ENCODE measurements at places on chromosomes 7 and 10. TPM values are rescaled to one million over a fixed set of nuclear protein-coding genes. Genes with fewer than 3 reads are reported as not detected.

GRCh38 chr10:103491729-103492364 is 1.7 kb upstream of the NEURL1 start:
- H3K4me1 ChIP-seq: peaks cover 31% of the 10 kb centered on the region
- H3K27me3 ChIP-seq: peaks cover 16% of the 10 kb centered on the region
- no peaks in the 10 kb centered on the region for H3K36me3 ChIP-seq
- DNase-seq: no peak
- H3K27ac ChIP-seq: no peak overlapping the region
- H3K4me3 ChIP-seq: no peak overlapping the region

GRCh38 chr7:122327969-122328368 is 23.4 kb upstream of the FEZF1 start:
- no peak overlapping the region for H3K4me3 ChIP-seq
- no peak for DNase-seq
- no peaks in the 10 kb centered on the region for H3K4me1 ChIP-seq
- H3K36me3 ChIP-seq: no peaks in the 10 kb centered on the region

- H3K36me3 ChIP-seq: peaks cover 5% of the 10 kb centered on the region
- no peak overlapping the region for H3K27ac ChIP-seq
- no peaks in the 10 kb centered on the region for H3K27me3 ChIP-seq
- H3K4me3 ChIP-seq: no peak overlapping the region
- H3K4me1 ChIP-seq: no peaks in the 10 kb centered on the region
Observed at GRCh38 chr10:102267748-102268147, 22.4 kb downstream of the GBF1 start.

DNA sequence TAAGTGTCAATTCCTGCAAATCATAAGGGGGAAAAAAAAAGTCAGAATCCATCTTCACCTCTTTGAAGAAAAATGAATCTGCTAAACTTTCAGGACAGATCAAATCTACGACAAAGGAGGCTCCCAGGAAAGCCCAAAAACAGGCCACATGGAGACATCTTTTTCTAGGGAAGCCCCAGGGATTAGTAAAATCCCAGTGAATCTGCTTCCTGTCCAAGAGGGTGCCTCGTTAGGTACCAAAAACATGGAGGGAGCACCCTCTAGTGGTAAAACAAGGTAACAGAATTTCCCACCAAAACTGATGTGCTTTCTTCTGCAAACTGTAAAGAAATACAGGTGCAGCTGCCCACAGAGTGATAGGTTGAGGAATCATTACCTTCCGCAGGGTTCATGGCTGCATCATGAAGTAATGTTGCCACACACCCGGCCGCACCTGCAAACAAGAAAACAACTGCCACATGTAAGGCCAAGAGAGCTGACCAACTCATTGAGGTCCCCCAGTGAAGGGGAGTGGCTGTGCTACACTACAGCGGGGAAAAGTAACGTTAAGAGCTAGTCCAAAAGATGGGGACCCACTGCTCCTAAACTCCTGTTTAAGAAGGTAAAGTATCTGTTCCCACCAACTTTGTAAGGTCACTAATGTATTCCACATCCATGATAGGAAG is 7.9 kb downstream of the SLC25A28 start:
- DNase-seq: no peak
- H3K36me3 ChIP-seq: peaks cover 11% of the 10 kb centered on the region
- no peak overlapping the region for H3K27ac ChIP-seq
- peaks cover 29% of the 10 kb centered on the region for H3K4me1 ChIP-seq
- no peaks in the 10 kb centered on the region for H3K27me3 ChIP-seq

DNA sequence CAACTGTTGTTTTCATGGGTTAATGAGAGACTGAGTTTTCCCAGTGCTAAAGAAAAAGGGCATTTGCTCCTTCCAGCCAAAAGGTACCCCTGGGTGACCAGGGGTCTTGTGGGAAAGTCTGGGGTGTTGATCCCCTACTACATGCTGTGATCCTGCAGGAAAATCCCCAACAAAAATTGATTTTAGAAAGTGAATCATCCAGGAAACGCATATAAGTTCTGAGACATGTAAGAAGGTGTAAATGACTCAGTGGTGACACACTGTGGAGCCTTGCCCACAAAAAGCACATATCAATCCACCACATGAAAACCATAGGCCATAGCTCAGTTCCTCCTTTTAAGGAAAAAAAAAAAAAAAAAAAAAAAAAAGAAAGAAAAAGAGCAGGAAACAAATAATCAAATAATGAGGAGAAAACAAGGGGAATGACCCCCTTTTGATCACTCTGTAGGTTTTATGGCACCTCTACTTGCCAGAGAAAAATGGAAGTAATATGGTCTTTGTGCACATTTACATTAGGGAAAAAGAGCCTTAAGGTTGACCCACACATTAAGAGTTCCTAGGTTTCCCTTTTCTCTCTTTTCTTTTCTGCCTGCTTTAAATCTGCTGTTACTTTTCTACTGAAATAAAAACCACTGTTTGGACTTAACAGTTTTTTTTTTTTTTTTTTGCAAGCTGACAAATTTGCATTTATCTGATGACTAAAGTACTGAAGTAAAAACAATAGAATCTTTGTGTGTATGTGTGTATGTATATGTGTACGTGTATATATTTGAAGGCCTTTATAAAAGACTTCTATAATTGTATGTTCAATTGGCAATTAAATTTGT is 386.0 kb downstream of the KIF20B start:
- H3K4me3 ChIP-seq: no peak overlapping the region
- H3K27me3 ChIP-seq: no peaks in the 10 kb centered on the region
- H3K4me1 ChIP-seq: no peaks in the 10 kb centered on the region
- H3K27ac ChIP-seq: no peak overlapping the region
- no peak for DNase-seq

DNA sequence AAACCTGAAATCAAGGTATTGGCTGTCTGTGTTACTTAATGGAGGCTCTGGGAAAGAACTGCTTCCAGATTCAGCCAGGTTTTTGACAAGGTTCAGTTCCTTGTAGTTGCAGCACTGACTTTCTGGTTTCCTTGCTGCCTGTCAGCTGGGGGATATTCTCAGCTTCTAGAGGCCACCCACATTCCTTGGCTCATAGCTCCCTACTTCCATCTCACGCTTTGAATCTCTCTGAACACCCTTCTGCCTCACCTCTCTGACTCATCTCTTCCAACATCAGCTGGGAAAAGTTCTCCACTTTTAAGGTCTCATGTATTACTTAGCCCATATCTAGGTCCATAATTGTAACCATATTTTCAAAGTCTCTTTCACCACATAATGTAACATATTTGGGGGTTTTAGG is 22.9 kb upstream of the GPR22 start:
- H3K27me3 ChIP-seq: no peaks in the 10 kb centered on the region
- no peak overlapping the region for H3K27ac ChIP-seq
- no peaks in the 10 kb centered on the region for H3K36me3 ChIP-seq
- no peak overlapping the region for H3K4me3 ChIP-seq
- DNase-seq: no peak

- DNase-seq: peak; percentile 75
- no peak overlapping the region for H3K27ac ChIP-seq
- H3K36me3 ChIP-seq: no peaks in the 10 kb centered on the region
Observed at GRCh38 chr10:46255801-46256747, 30.7 kb upstream of the ANTXRL start.

- H3K4me1 ChIP-seq: peaks cover 64% of the 10 kb centered on the region
- DNase-seq: no peak
- H3K36me3 ChIP-seq: no peaks in the 10 kb centered on the region
- no peak overlapping the region for H3K4me3 ChIP-seq
Observed at GRCh38 chr10:122147663-122148062, 123.4 kb upstream of the BTBD16 start.

- DNase-seq: no peak
- no peak overlapping the region for H3K4me3 ChIP-seq
- no peaks in the 10 kb centered on the region for H3K27me3 ChIP-seq
- no peaks in the 10 kb centered on the region for H3K4me1 ChIP-seq
- peaks cover 21% of the 10 kb centered on the region for H3K36me3 ChIP-seq
Observed at GRCh38 chr7:139078399-139078798, 31.1 kb downstream of the ZC3HAV1 start.

DNA sequence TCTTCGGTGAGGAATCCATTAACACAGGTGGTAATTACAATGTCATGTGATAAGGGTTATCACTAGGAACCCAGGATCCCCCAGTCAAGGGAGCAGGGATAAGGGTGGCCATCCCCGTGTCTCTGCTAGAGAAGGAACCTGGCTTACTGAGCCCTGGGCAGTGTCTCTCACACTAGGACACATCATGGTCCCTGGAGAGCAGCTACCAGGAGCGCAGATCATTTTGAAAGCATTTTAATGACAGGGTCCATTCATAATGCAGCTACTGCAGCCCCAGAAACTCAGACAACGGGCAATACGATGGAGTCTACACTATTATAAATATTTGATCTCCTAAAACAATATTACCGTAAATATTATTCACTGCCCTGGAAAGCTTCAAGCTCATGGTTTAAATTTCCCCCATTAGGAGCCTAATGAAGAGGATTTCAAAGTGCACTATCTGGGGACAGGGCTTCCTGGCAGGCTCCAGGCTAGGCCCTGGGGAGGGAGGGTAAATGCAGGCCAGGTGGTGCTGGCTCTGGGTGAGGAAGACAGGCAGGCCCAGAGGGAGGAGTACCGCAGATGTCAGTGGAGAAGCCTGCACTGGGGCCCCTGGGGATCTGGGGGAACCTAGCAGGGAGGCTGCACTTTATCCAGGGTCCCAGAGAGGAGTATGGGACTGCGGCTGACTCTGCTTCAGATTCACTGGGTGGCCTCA is 52.6 kb upstream of the LOXL4 start:
- no peak overlapping the region for H3K4me3 ChIP-seq
- H3K36me3 ChIP-seq: no peaks in the 10 kb centered on the region

DNA sequence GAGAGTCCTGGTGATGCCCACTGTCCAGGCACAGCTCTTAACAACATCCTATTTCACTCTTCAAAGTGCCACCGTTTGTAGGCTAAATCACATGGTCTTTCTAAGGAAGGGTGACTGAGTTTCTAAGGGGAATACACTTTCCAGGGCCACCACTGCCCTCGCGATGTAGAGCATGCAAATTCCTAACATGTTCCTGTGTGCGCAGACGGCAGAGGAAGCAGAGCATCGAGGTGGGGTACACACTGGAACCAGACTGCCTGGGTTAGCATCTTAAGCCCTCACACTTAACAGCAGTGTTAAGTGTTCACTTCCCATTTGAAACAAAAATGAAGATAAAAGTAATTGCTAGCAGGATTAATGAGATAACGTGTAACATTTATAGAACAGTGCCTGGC is 3.0 kb downstream of the VOPP1 start:
- H3K36me3 ChIP-seq: no peaks in the 10 kb centered on the region
- H3K27ac ChIP-seq: no peak overlapping the region
- no peak overlapping the region for H3K4me3 ChIP-seq
- no peak for DNase-seq
- no peaks in the 10 kb centered on the region for H3K27me3 ChIP-seq
- peaks cover 39% of the 10 kb centered on the region for H3K4me1 ChIP-seq

- peaks cover 29% of the 10 kb centered on the region for H3K4me1 ChIP-seq
- H3K27me3 ChIP-seq: no peaks in the 10 kb centered on the region
- no peaks in the 10 kb centered on the region for H3K36me3 ChIP-seq
Observed at GRCh38 chr7:96306385-96307125, 15.3 kb downstream of the SLC25A13 start.

- no peaks in the 10 kb centered on the region for H3K36me3 ChIP-seq
- no peak overlapping the region for H3K27ac ChIP-seq
- DNase-seq: no peak
- H3K4me3 ChIP-seq: no peak overlapping the region
Observed at GRCh38 chr10:96507044-96507443, 6.7 kb downstream of the TLL2 start.

- H3K4me1 ChIP-seq: no peaks in the 10 kb centered on the region
- H3K27me3 ChIP-seq: no peaks in the 10 kb centered on the region
- H3K4me3 ChIP-seq: no peak overlapping the region
- DNase-seq: no peak
- no peaks in the 10 kb centered on the region for H3K36me3 ChIP-seq
Observed at GRCh38 chr7:70867513-70867912, 264.4 kb upstream of the GALNT17 start.

DNA sequence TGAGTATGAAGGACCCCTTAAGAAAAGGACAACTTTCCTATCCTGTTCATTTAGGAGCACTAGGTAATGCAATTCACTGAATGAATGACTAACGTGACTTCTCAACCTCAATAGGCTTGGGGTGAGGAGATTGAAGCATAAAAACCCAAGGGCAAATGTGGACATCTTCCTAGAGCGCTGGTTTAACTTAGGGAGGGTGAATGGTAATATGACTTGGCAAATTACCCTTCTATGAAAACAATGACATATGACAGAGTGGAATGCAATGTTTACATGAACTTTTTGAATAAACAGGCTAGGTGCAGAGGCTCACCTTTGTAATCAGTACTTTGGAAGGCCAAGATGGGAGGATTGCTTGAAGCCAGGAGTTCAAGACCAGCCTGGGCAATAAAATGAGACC is 83.9 kb upstream of the ANK3 start:
- no peak overlapping the region for H3K4me3 ChIP-seq
- H3K27me3 ChIP-seq: no peaks in the 10 kb centered on the region
- H3K36me3 ChIP-seq: no peaks in the 10 kb centered on the region
- H3K4me1 ChIP-seq: no peaks in the 10 kb centered on the region
- no peak for DNase-seq

DNA sequence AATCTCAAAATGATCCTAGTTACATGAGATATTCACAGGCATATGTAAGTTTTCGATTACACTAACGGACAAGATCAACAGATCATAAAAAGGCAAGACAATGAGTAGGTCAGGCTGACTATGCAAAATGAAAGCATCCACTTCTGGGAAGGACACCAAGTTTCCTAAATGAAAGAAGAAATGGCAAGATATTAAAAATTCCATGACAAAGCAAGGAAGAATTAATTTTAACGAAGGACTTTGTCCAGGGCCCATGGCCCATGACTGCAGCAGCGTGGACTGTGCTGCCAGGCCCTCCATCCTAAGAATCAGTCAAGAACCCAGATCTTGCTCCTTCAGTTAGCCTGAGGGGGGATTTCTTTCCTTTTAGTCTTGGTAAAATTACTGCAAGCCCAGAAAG is 182.4 kb upstream of the FRMD4A start:
- H3K27ac ChIP-seq: peak overlapping the region; percentile 5
- no peak overlapping the region for H3K4me3 ChIP-seq
- H3K4me1 ChIP-seq: no peaks in the 10 kb centered on the region
- no peak for DNase-seq
- no peaks in the 10 kb centered on the region for H3K36me3 ChIP-seq

DNA sequence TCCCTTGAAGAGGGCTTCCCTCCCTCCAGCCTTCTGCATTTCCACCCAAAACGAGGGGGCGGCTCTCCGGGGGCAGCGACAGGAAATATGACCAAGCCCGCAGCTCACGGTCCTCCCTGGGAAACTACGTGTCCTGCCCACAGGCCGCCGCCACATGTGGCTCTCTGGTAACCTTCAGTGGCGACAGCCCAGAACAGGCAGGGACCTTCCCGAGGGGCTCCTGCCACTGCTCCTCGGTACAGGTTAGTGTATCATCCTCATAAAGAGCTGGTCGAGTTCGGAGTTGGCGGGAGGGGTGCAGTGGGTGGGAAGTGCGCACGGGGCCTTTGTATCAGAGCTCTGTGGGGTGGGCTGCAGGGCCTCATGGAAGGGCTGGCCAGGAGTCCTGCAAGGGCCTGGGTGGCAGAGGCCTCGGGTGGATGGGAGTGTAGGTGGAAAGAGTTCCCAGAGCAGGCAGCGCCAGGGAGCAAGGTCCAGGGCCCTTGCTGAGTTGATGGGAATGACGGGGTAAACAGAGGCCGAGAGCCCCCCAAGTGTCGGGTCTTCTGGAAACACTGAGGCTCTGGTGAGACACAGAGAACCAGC is 66.0 kb downstream of the TCERG1L start:
- no peaks in the 10 kb centered on the region for H3K4me1 ChIP-seq
- peaks cover 8% of the 10 kb centered on the region for H3K27me3 ChIP-seq
- no peaks in the 10 kb centered on the region for H3K36me3 ChIP-seq
- H3K27ac ChIP-seq: no peak overlapping the region
- no peak overlapping the region for H3K4me3 ChIP-seq

Gene CELF2
- 12.6 TPM for polyA plus RNA-seq

Gene SEMA3A
- polyA plus RNA-seq: 0.23 TPM

Gene KNDC1
- polyA plus RNA-seq: under 0.01 TPM

Gene LHFPL3
- 0.17 TPM for polyA plus RNA-seq

Gene PLAC9
- polyA plus RNA-seq: 23.4 TPM

Gene NUPR2
- 6.0 TPM for polyA plus RNA-seq

Gene FZD1
- 3.4 TPM for polyA plus RNA-seq

Measured in sigmoid colon (tissue), 7 donors.